ENCODE measurements at places on chromosomes 7 and 10.

DNA sequence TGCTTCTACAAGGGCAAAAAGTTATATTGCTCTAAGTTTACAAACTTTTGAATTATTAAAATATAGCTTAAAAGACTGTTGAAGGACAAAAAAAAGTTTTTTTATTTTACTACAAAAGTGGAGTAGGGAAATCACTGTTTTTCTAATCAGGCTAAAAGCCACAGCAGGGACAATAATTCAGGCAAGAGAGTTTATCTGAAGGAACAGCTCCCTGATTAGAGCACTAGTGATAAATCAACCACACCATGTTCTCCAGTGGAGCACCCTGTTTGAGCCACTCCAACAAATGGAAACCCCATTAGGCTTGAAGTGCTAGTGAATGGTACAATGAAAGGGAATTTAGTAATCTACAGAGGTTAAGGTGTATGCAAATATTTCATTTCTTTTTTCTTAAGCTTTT, 357.1 kb downstream of the SEMA3D start:
- DNase-seq = no peak

- no peak for DNase-seq
Observed at GRCh38 chr7:142348921-142349405, 91.1 kb upstream of the PRSS58 start.

DNA sequence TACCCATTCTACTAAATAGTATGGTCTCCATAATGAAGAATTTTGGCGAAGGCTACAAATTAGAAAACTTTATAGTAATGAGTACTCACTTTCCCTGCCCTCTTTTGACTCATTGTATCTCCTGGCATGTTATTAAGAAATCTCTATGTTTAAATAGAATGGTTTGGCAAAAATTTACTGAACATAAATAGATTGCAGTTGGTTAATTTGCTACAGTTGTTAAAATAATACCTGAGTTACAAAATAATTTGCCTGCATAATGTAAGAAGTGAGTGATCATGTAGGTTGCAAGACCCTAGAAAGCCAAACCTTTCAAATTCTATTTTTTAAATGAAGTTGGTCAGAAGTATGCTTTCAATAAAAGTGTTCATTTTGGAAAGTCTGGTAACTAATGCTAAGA, 176.8 kb upstream of the AHR start:
- no peak for DNase-seq

GRCh38 chr7:7236041-7236440, 53.7 kb downstream of the C1GALT1 start:
- DNase-seq = no peak

DNA sequence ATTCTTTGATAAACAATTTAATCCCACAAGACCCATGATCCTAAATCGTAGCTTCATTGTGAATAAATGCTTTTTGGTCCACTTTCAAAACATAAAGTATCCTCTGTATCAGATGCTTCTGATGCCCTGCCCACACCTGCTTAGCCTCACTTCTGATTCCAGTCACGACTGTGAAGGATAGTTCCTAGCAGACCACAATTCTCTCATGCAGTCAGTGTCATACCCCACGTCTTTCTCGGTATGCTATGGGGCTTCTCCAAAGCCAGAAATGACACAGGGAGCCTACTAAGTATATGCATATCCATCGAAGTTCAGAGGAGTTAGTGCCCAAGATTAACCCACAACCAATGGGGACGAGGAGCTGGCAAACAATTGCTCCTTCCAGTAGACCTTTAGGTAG, 27.6 kb upstream of the CTNNA3 start:
- DNase-seq = no peak

Data from H54 (cell line).